Activated CD8-positive, alpha-beta T cell treated with anti-CD3 and anti-CD28 coated beads for 36 hours (primary cell): ENCODE measurements at places on chromosomes 2 and 18. TPM values are rescaled to one million over a fixed set of nuclear protein-coding genes. Genes with fewer than 3 reads are reported as not detected.

The OST4 gene
- total RNA-seq: 262 TPM

- DNase-seq: no peak
Observed at GRCh38 chr2:208489687-208490086, 83.1 kb downstream of the PTH2R start.

DNA sequence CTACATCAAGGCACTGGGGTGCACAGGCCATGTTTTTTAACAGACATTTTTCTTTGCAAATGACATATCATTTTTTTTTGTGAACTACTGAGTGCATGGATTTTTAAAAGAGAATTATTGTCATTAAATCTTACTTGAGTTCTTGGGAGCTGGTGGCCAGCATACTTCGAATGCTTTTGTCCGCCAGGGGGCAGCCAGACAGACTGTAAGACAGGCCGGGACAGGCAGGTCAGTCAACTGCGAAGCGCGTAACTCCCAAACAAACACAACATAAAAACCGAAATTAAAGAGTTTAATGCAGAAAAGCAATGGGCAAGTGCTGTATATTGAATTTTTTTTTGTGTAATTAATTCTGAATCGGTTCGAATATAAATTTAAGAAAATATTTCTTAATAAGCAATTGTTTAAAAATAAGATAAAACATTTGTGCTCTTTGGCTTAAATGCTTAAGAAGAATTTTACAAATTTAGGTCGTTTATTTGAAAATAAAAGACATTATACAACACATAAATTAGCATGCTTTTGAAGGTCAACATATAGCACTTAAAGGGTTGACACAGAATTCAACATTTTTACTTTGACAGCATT lies 142.2 kb upstream of the PXDN start:
- DNase-seq: peak; percentile 72

The ZAP70 gene
- total RNA-seq: 218 TPM

The KCNG2 gene
- total RNA-seq: not detected

DNA sequence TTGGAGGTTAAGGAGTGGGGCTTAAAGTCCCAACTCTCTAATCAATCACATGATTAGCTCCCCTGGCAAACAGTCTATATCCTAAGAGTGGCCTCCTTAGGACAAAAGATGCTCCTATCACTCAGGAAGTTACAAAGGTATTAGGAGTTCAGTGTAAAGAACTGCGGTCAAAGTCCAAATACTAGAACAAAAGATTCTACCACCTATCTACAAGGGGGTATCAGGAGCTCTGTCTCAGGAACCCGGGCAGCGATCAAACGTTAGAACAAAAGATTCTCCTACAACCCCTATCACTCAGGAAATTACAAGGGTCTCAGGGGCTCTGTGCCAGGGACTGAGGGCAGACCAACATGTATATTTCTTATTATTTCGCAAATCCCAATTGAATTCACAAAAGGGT lies 58.0 kb downstream of the DTNB start:
- no peak for DNase-seq

DNA sequence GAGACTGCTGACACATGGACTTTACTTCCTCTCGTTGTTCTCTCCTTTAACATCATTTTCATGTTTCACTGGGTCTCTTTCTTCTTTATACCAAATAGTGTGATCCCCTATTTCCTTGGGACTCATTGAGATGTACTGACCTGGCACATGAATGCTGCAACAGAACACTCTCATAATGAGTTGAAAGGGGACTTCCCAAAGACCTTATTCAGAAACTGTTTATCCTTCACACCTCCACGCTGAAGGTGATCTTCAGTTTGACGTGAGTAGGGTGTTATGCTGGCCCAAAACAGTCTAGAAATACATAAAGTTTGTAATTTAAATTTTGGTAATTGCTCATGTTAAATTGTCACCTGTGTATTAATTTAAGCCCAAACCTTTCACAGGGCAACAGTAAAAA lies 1096.8 kb upstream of the GYPC start:
- no peak for DNase-seq

DNA sequence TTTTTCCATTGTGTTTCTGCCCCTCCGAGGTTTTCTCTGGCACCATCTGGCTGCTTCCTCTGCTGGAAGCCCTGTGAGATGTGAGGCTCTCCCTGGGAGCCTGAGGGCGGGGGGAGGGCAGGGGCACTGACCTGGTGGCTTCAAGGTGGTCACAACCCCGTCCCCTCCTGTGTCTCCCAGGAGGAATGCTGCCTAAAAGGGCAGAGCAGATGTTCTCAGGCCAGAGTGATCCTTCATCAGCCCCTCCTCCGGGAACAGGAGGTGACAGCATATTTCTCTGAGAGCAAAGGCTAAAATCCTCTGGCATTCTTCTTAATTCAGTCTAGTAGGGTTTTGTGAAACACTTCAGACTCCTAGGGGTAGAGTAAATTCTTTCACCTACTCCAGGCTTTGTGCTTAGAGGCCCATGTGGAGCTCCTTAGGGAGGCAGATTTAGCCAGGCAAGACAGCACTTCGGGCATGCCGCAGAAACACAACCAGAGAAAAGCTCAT lies 18.3 kb upstream of the GREB1 start:
- no peak for DNase-seq

DNA sequence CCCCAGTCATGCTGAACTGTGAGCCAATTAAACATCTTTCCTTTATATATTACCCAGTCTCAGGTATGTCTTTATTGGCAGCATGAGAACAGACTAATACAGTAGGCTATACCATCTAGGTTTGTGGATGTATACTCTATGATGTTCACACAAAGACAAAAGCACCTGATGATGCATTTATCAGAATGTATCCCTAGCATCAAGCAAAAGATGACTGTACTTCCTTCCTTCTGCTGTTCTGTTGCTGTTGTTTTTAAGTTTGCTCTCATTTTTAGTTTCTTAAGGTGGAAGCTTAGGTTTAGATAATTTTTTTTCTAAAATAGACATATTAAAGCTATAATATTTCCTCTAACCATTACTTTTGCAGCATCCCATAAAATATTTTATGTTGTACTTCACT lies 12.4 kb downstream of the ZSCAN30 start:
- no peak for DNase-seq

- no peak for DNase-seq
Observed at GRCh38 chr18:32634876-32635431, 137.9 kb downstream of the KLHL14 start.

GRCh38 chr2:152930501-152930900 lies 212.1 kb downstream of the ARL6IP6 start:
- no peak for DNase-seq

The ASAP2 gene
- not detected for total RNA-seq

DNA sequence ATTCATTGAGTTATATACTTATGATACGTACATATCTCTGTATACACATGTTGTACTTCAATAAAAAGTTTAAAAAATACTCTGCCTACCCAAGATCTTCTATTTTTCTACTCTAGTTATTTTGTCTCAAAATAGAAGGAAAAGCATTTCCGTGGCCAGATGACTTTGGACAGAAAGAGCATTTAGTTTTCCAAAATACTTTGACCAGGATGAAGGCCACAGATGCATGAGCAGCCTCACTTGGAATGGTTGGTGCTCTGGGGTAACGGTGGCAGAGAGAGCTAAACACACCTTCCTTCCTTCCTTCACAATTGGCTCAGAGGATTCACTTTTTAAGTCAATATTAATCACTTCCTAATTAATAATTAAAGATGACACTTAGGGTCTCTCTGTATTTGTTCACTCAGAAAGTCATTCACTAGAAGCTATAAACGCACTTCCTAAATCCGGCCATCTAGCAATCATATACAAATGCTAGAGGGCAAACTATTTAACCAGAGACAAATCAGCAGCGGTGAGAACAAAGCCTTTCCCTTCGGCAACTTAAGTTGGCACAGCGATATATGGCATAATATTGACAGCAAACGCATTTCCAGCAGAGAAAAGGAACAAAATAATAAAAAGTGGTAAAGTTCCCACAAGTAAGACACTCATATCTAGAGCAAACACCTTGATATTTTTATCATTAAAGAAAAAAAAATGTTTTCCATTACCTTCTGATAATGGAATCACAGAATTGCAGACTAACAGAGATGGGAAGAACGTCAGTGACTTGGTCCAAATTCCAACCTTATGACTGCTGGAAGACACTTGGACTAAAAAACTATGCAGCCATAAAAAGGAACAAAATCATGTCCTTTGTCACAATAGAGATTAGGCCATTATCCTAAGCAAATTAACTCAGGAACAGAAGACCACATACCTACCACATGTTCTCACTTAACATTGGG lies 55.9 kb upstream of the NARS1 start:
- DNase-seq: no peak

The GPR35 gene
- 14.4 TPM for total RNA-seq

DNA sequence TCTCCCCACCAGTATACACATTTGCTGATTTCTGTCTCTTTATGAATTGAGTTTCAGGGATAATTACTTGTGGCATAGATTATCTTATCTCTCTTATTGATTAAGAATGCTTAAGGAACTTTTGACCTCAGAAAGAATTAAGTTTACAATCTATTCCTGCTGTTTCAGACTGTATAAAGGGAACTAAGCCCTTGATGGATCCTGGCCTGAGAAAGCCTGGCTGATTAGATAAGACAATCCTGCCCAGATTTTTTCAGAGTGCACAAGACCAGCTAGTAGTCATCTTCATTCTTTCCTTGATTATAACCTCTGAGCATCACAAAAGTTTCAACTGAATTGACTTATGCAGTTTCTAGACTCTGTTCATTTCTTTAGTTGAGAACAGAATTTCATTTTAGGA lies 22.7 kb upstream of the TFPI start:
- no peak for DNase-seq

DNA sequence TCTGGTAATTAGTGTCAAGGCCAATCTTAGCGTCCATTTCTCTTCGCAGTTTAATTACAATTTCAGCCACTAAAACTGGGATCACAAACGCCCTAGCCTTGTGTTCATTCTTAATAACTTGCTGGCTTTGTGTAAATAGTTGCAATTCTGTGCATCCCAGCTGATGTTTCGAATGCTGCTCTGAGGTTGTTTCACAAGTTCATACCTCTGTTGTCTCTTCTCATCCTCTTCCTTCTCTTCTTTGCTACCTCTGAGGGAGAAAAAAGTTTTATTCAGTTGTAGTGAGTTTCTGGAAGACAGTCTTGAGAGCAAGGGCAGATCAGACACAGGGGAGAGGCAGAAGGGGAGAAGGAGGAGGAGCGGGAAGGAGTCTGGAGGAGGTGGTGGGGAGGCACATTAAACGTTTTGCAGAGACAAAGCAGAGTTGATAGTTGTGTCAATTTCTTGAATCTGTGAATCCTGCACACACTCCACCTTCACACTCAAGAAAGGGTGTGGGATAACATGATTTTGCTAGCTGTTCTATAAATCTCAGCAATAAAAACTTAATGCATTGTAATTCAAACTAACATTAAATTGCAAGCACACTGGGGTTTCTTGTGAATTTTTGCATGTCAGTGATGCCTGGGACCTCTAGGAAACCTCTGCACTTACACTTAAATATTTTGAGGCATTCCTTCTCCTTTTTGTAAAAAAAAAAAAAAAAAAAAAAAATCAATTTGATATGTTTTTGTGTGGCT lies 6.8 kb downstream of the MEIS1 start:
- no peak for DNase-seq

DNA sequence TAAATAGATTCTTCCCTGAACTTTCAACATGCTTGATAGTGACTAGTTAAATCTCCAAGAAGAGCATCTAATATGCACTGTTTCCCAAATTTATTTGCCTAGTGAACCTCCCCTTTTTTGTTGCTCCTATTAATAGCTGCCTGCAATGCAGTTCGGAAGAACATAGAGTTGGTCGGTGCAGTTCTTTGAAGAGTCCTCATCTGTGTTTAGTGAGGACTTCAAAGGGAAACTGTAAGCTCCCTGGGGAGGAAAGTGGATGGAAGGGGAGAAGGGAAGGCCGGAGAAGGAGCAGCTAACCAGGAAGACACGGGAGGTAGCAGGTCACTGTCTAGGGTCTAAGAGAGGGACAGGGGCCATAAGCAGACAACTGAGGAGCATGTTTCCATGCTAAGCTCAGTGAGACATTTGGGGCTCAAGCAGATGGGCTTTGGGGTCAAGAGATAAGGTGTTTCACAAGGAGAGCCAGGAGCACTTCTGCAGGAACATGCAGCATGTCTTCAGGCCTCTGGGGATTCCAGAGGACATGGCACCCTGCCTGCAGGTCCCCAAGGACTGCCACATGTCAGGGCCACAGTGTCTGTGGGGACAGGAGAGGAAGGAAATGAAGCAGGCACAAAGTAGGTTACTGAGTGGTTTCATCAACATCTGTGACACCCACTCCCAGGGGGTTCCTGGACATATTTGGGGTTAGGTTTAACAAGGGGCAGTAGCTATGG lies 48.7 kb upstream of the ANXA4 start:
- DNase-seq: peak; percentile 43

- DNase-seq: no peak
Observed at GRCh38 chr2:33167622-33168245, 221.0 kb downstream of the LTBP1 start.
